ENCODE measurements at places on chromosomes 5 and 9. TPM values are rescaled to one million over a fixed set of nuclear protein-coding genes. Genes with fewer than 3 reads are reported as not detected.

CDK5RAP2 gene
- 28.6 TPM for total RNA-seq

PCDHGB3 gene
- total RNA-seq, result 0.22 TPM

GARIN3 gene
- not detected for total RNA-seq

GDA gene
- 1.2 TPM for total RNA-seq

GM2A gene
- total RNA-seq, result 14.8 TPM

NPR3 gene
- total RNA-seq, result 20.7 TPM

PCDHA11 gene
- 0.96 TPM for total RNA-seq

PCDHGC4 gene
- total RNA-seq, result not detected

ADAM19 gene
- 14.4 TPM for total RNA-seq

BNC2 gene
- total RNA-seq, result 7.2 TPM

CYLC2 gene
- not detected for total RNA-seq

PLAC8L1 gene
- total RNA-seq, result 0.26 TPM

DIRAS2 gene
- total RNA-seq, result not detected

PPP3R2 gene
- total RNA-seq, result not detected

ISL1 gene
- 0.14 TPM for total RNA-seq

SREK1 gene
- total RNA-seq, result 30.7 TPM

FCN2 gene
- not detected for total RNA-seq

CCDC183 gene
- total RNA-seq, result 0.15 TPM

BHMT2 gene
- total RNA-seq, result not detected

TRIM36 gene
- total RNA-seq, result 2.3 TPM

SPATA31A3 gene
- not detected for total RNA-seq

ZNF300 gene
- 2.0 TPM for total RNA-seq

CDH6 gene
- 0.22 TPM for total RNA-seq

GARNL3 gene
- total RNA-seq, result 2.6 TPM

BTF3 gene
- total RNA-seq, result 1,173 TPM

SPINK4 gene
- not detected for total RNA-seq

GABRA1 gene
- not detected for total RNA-seq

TAF1L gene
- not detected for total RNA-seq

SHISAL2B gene
- not detected for total RNA-seq

CHMP5 gene
- total RNA-seq, result 73.4 TPM

MRPS30 gene
- 36.8 TPM for total RNA-seq

ALG2 gene
- total RNA-seq, result 48.7 TPM

C5 gene
- 12.2 TPM for total RNA-seq

HRH2 gene
- total RNA-seq, result 0.77 TPM

OLFML2A gene
- total RNA-seq, result 22.6 TPM

LOX gene
- total RNA-seq, result 2.5 TPM

LPCAT1 gene
- 186 TPM for total RNA-seq

CATSPER3 gene
- total RNA-seq, result 0.42 TPM

LVRN gene
- total RNA-seq, result not detected

CD14 gene
- 3.0 TPM for total RNA-seq

RASEF gene
- 5.7 TPM for total RNA-seq

FAM81B gene
- not detected for total RNA-seq

NOL6 gene
- 69.2 TPM for total RNA-seq

ADAMTS2 gene
- 0.15 TPM for total RNA-seq

BTNL9 gene
- total RNA-seq, result 1.0 TPM

PTGES gene
- 205 TPM for total RNA-seq

CA9 gene
- 5.0 TPM for total RNA-seq

All from A549 treated with GW870086 at 1 μM for 4 hours (cell line).